ENCODE measurements at places on chromosomes 13 and 19.

GRCh38 chr19:52554216-52554971 is 15.7 kb upstream of the ZNF701 start:
- DNase-seq = no peak

GRCh38 chr13:113407531-113408393 is 43.8 kb upstream of the GRTP1 start:
- peak; percentile 19 for DNase-seq

DNA sequence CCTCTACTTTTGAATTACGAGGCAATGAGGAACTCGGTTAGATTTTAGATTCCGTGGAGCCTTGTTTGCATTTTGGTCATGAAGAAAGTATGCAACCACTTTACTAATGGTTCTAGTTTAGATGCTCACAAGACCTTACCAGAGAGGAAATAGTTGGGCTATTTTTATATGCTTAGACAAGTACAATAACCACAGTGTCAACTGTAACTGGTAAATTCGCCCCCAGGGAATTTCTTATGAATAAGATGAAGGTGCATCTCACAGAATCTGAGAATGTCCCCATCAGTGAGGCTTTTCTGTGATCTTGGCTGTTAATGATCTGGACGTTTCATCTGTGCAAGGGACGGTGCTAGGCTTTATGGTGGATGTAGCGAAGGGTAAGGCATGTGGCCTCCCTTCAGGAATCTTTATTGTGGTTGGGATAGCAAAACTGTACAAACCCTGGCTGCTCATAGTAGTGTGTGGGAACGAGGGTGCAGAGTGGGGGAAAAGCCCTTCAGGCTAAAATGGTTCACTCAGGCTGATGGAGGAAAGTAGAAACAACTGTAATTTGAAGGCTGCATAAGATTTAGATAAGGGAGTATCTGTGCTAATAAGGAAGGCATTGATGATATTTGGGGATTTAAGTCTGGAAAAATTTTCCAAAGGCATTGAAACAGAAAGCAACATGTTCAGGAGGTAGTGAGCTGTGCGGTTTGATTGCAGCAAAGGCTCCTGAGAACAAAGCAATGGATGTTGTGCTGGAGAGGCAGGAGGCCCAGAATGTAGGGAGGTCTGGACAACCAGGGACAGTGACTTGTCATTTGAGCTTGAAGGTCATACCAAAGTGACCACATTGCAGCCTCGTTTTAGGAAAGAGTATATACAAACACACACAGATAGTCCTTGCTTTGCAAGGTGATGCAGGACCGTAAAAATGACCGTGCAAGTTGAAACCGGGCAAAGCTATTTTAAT is 28.4 kb downstream of the UBAC2 start:
- DNase-seq = peak; percentile 100

DNA sequence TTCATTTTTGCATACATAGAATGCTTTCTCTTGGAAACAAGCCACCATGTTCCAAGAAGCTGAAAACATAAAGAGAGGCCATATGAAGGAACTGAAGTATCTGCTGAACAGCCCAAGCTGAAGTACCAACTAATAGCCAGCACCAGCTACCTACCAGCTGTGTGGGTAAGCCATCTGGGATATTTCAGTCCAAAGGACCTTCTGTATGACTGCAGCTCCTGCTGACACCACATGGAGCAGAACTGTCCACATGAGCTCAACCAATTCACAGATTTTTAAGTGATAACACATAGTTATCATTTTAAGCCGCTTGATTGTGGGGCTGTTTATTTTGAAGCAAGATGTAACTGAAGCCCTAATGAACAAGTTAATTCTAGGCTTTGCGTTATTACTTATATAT is 621.1 kb upstream of the KLHL1 start:
- DNase-seq = no peak

- no peak for DNase-seq
These were observed 17.5 kb upstream of the ZNF492 start for GRCh38 chr19:22616659-22617058.

GRCh38 chr13:96982672-96983071 is 11.6 kb downstream of the OXGR1 start:
- no peak for DNase-seq

DNA sequence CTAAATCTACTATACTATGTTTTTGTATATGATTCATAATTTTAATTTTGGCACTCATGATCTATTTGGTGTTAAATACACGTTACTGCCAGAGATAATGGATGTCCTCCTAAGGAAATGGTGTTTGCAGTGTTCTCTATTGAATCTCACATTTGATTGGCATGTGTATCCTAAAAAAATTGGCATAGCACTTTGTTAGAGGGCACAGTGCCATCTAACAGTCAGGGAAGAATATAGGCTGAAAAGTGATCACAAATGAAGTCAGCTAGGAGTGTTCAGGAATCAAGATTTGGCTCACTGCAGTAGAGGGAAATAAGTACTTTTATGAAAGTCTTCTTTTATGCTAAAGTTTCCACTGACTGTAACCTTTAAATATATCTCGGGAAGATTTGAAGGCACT is 624.6 kb downstream of the GPC6 start:
- no peak for DNase-seq

DNA sequence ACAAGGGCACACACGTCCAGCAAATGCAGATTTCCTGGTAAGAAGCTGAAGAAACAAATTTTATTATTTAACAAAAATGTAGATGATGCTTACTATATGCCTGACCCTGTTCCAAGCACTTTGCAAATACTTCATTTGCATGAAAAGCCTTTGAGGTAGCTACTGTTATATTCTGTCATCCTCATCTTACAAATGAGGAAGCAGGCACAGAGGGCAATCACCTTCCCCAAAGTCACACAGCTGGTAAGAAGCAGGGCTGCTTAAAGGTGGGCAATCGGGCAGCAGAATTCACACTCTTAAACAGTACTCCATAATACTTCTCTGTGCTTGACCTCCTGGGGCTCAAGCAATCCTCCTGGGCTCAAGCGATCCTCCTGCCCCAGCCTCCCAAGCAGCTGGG is 18.3 kb upstream of the PNMA8C start:
- DNase-seq = no peak

- no peak for DNase-seq
These were observed 450.8 kb downstream of the DCT start for GRCh38 chr13:94028650-94029049.

DNA sequence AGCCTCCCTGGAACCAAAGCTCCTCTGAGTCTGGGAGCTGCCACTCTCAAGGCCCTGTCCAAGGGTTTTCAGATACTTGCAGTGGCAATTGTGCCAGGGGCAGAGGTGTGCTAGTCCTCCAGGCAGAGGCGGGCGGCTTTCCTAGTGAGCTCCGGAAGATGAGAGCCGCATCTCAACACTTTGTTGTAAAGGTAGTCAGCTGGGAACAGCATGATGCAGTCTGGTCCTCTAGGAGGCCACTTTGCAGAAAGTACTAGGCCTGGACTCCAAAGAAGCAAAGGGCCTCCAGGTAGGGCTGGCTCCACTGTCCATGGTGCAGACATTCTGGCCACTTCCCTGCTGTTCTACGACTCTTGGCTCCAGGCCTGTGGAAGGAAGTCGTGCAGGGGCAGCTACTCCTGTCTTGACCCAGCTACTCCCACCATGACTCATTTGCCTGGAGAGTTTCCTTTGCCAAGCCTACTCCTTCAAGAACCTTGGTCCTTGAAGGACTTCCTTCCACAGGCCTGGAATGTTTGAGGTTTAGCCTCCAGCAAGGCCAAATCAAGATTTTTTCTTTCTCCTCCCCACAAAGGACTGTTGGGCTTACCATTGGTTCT is 9.9 kb upstream of the ZNF536 start:
- DNase-seq = peak; percentile 59

GRCh38 chr19:21483589-21484170 is 21.7 kb upstream of the ZNF429 start:
- no peak for DNase-seq

GRCh38 chr13:94546061-94546839 is 49.7 kb downstream of the TGDS start:
- no peak for DNase-seq

GRCh38 chr13:59364641-59365085 is 799.1 kb downstream of the DIAPH3 start:
- DNase-seq = no peak

DNA sequence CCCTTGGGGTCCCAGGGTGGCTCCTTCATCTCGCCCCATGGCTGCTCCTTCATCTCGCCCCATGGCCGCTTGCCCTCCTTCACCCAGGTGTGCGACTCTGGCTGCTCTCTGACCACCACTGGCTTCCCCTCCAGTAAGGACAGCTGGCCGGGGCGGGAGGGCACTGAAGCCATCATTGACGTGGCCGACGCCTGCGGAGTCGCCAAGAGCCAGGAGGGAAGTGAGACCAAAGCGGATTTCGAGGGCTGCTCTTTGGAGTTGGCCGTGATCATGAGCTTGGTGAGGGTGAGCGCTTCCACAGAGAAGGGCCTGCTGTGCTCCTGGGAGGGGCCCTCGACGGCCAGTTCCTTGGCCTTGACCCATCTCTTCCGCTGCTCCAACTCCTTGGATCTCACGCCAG is 4.0 kb upstream of the COX6B2 start:
- DNase-seq = no peak

- no peak for DNase-seq
These were observed 3.5 kb upstream of the KLHL26 start for GRCh38 chr19:18633321-18633720.

GRCh38 chr13:101896541-101896940 is 444.1 kb downstream of the ITGBL1 start:
- no peak for DNase-seq

DNA sequence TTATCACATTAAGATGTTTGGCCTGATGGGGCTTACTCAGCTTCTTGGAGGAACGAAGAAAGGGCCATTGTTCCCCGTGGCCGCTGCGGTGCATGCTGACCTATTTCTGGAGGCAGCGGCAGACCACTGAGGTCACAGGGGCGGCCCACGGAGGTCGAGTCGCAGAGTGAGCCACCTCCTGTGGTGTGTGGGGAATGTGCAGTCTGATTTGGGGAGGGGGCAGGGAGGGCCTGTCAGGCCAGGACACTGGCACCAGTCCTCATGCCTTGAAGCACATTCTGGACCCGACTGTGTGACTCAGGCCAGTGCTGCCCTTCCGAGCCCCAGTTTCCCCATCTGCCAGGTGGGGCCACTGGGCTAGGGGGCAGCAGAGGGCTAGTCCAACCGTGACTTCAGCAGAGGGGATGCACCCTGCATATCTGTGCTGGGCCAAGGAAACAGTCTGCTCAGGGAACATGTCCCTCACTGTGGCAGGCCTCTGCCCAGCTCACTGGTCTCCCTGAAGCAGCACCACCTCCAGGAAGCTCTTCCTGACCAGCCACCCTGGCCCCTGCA is 6.3 kb downstream of the SLC7A10 start:
- DNase-seq = no peak

DNA sequence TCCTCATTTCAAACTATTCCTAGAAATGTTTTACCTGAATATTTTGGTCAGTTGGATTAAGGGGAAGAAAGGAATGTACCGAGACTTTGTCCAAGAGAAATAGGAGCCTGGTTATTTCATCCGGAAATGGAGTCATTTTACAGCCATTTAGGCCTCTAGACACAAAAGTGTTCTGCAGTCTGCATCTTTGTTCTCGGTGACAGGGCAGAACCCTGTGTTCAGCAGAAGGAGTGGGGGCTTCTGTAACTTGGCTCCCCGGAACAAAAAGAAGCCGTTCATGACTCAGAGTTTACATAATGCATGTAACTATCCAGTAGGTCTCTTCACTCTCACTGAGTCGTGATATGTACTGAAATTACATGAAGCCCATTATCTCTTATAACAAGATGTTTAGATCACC is 21.6 kb upstream of the FNDC3A start:
- peak; percentile 56 for DNase-seq

DNA sequence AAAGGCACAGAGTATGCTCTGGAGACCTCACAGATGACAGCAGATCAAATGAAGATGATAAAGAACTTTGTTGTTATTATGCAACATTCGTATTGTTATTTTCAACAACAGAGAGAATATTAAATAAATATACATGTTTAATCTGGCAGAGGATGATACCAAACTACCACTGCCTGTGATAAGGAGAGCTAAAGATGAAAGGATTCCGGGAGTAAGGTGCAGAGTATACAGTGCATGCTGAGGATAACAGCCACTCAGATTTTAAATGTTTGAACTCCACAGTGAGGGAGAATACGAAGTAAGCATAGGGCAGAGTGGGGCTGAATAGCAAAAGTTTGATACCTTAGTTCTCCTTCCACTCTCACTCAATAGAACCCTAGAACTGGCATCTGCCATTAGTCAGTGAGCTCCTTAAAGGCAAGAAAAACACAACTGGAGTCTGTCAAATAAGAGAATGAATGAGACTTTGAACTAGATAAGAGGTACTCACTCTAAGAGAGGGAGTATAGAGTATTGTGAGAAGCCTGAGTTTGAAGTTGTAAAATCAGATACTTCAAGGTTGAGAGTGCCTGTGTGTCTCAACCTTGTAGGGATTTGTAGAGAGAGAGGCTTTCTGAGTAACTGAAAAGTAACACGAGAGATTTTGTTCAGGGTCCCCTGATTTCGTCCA is 78.5 kb downstream of the STARD13 start:
- DNase-seq = peak; percentile 43

- DNase-seq = no peak
These were observed 5.7 kb upstream of the TBXA2R start for GRCh38 chr19:3612330-3612729.

DNA sequence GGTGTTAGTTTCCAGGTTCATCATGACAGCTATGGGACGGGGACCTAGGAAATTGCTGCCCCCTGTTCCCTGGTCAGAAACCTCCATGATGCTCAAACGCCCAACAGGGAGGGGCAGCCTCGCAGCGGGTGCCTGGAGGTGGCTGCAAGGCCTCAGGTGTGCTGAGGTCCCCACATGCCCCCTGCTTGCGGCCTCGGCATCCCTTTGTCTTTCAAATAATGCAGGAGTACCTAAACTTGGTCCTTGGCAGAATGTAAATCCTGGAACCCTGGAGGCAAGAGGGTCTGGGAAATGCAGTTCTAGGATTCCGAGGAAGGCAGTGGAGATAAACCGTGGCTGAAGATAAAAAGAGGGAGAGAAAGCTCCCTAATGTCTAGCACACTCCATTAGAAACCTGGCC is 52.4 kb downstream of the SKA3 start:
- no peak for DNase-seq

GRCh38 chr19:51002542-51003311 is 1.3 kb upstream of the KLK8 start:
- no peak for DNase-seq

DNA sequence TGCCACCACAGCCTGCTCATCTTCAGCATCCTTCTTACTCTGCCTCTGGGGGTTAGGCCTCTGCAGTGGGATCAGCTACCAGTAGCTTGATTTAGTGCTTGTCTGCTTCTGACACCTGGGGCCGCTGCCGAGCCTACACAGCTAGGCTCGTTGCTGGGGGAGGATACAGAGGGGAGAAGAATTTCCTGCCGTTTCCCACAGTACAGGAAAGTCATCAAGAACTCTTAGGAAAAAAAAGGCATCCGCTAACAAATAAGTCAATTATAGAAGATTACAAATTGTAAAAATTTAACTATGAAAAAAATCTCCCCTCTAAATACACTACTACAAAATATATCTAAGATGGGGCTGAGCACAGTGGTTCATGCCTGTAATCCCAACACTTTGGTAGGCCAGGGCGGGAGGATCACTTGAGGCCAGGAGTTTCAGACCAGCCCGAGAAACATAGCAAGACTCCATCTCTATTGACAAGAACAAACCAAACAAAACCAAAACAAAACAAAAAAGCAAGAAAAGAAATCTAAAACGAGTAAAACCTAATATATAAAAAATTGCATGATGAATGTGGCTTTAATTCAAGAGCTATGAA is 26.7 kb downstream of the LATS2 start:
- DNase-seq = no peak

GRCh38 chr13:26786651-26787295 is 26.2 kb upstream of the GPR12 start:
- no peak for DNase-seq

Measured in SJSA1 (cell line).